CD4-positive, alpha-beta T cell treated with Interleukin-1 beta for 1 hour (primary cell): ENCODE measurements at places on chromosomes 3 and 15.

DNA sequence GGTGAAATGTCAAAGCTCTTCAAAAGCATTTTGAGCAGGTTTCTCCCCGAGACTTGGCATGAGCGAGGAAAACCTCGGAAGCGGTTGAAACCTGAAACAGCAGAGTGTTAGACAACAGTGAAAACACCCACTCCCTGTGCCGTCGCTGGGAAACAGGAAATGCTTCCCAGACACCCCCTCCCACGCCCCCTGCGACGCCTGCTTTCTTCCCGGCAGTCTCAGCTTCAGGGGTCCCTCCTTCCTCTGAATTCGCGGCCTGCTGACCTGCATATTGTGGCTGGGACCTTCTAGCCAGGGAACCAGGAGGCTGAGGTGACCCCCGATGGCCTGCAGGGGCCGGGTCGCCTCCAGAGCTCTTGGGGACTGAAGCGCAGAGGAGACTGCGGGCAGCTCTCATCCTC lies 250.6 kb upstream of the LYSMD4 start:
- DNase-seq, result no peak

- no peak for DNase-seq
These were observed 232.1 kb downstream of the IGSF11 start for GRCh38 chr3:118802325-118803095.

- DNase-seq, result peak; percentile 66
These were observed 836 bp upstream of the AKAP13 start for GRCh38 chr15:85379403-85380131.

DNA sequence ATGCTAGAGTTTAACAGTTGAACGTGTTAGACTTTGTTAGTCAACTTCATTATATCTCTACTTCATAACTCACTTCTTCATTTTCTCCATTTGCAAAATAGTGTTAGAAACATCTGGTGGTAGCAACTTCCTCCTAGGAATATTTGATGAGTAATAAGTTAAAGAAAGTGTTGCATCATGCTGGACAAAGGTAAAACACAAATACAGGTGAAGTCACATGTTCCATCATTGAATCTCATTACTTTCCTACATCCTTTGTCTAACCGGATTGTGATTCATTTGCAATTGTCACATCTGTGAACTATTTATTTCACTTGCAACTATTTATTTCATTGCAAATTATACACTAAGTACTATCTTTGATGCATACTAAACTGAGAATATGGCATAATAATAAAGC lies 186.5 kb downstream of the TUSC7 start:
- no peak for DNase-seq

DNA sequence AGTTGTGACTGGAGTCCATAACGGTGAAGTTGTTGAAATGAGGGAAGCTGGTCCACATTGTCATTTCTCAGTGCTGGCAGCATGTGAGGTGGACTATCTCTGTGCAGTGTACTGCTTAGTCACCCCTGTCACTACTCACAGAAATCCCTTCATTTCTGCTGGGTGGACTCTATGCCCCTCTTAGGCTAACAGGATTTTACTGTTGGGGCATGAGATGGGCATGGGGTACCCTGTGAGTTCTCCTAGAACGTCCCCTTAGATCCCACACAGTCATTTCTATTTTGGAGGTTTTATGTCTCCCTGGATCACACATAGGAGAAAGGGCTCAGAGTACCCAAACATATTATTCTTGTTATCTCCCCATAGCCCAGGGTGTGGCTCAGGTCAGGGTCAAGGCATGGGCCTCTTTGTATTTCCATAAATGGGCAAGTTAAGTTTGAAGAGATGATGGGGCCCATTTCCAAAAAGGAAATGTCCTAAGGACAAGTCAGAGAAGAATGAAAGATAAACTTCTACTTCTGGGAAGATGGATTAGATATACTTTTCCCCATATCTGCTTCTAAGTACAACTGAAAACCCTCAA lies 15.2 kb downstream of the P2RY1 start:
- no peak for DNase-seq

- DNase-seq, result no peak
These were observed 84.9 kb upstream of the BCL6 start for GRCh38 chr3:187830181-187830580.

DNA sequence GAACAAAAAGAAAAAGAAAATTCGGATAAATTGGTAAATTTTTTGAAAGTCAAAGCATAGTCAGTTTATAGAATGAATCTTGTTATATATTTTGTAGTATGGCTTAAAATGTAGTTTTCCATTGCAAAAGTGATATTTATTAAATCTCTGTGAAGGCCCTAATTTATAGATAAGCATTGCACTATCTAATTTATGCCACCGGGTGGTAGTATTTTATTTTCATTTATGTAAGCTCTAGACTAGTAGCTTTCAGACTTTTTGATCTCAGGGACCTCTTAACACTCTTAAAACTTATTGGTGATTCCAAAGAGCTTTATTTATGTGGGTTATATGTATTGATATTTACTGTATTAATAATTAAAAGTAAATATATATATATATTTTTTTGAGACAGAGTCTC lies 133.9 kb upstream of the LRRFIP2 start:
- DNase-seq, result peak; percentile 25

- DNase-seq, result no peak
These were observed 17.1 kb upstream of the CYP11A1 start for GRCh38 chr15:74384566-74384880.

DNA sequence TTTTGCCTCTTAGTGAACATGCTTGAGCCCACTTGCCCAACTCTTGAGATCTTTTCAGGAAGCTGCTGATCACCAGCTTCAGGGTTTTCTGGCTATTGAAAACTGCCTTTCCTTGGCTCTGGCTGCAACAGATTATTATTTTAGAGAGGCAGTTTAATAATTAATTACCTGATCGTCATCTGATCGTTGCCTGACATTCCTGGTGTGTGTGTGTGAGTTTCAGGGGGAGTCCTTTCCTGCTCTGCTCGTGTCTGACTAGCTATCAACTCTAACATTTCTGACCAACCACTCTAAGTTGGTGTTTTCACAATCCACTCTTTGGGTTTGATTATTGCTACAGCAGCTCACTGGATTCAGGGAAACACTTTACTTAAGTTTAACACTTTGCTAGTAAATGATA lies 84.3 kb upstream of the SPATA16 start:
- DNase-seq, result no peak

DNA sequence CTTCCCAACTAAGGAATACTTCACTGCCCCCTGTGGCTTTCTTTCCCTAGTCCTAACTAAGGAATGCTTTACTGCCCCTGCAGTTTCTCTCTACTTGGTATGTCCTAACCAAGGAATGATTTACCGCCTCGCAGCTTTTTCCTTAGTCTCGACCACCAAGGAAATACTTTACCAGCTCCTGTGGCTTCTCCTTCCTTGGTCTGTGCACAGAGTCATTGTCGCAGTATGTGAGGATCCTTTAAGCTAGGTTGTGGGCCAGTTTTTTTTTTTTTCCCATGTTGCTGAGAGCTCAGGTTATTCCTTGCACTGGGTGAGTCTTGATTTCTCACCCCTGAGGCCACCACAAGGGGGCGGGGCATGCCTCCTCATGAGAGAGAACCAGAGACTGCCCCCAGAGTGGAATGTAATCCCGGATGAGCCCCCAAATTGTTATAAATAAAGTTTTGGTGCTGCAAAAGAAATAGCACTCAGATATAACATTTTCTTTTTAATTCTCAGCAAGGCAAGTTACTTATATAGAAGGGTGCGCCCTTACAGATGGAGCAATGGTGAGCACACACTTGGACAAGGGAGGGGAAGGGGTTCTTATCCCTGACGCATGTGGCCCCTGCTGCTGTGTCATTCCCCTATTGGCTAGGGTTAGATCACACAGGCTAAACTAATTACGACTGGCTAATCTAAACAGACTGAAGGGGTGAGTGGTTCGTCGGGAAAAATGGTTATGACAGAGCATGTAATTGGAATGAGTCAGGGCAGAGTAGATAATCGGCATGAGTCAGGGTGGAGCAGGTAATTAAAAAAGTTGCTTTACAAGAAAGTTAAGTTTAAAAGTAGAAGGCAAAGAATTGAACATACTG lies 27.0 kb downstream of the NDUFB4 start:
- DNase-seq, result peak; percentile 13

DNA sequence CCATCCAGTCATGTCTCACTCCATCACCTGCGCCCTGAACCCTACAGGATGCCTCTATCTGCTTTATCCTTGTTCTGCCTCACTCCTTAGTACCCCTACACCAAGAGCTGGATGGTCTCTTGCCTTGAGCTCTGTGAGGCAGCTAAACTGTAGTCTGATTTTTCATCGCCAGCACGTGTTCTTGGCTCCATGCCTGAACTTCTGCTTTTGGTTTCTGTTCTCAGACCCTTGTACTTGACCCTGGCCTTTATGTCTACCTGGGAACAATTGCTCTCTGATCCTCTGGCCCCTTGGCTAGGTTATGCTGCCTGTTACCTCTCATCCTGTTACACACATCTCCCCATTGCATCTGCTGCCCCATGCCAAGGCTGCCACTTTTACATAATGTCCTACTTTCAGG lies 318.0 kb upstream of the LMCD1 start:
- DNase-seq, result no peak

GRCh38 chr3:171790574-171790897 lies 19.7 kb downstream of the PLD1 start:
- DNase-seq, result no peak

DNA sequence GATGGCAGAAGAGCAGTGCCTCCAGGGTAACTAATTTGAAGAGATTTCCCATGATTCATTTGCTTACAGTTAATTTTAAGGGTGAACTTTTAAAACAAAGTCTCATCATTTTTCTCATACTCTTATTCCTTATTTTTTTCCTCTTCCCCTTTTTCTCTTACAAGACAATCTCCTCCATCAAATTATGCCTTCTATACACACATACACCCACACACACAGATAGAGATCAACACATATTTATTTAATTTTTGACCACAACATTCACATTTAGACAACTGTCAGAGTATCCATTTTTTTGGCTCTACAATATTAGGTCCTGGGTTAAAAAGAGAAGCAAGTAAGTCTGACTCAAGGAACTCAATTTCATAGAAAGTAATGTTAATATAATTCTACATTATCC lies 37.6 kb downstream of the AAGAB start:
- no peak for DNase-seq

GRCh38 chr3:124584552-124585391 lies 145.5 kb upstream of the UMPS start:
- peak; percentile 25 for DNase-seq

- no peak for DNase-seq
These were observed 25.7 kb downstream of the DNAH12 start for GRCh38 chr3:57518276-57518915.

GRCh38 chr3:38163841-38164642 lies 1.3 kb upstream of the OXSR1 start:
- DNase-seq, result no peak

DNA sequence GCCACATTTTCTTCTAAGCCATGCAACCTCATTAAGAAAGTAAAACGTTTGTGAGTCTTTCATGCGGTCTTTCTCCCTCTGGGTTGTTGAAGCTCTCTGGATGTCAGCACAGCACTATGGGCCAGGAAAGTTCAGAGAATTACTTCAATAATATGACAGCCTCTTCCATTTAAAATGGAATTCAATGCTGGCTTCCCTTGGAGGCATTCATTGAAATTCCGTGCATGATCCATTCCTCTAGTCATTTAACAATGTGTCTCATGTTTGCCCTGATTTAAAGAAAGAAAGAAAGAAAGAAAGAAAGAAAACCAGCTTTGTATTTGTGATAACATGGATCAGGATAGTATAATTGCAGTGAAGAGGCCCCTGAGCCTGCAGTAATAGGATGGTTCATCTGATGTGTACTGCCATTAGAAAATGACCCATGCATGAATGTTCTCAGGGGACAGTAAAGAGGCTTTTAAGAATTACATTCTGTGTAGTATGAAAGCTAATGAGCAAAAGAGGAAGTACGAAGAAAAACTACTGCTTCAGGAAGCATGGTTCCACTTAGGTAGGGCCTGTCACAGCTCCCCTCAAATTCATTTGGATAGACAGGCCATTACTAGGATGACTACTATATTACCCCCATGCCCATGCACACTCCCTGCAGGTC lies 146.0 kb downstream of the ARPP21 start:
- no peak for DNase-seq

DNA sequence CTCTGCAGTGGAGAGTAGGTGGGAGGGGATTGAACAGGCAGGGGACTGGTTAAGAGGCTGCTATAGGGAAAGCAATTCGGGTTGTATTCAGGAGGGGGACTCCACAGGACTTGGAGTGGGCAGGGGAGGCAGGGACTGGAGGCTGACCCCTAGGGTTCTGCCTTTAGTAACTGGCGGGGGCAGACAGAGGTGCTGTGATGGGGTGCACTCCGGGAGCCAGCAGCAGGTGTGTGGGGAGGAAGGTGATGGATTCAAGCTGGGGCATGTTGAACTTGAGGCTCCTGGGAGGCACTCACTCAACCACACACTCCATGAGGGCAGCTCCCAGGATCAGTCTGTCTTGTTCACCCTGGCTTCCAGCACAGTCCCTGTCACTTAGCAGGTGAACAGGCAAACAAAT lies 12.5 kb downstream of the CAND2 start:
- DNase-seq, result no peak

DNA sequence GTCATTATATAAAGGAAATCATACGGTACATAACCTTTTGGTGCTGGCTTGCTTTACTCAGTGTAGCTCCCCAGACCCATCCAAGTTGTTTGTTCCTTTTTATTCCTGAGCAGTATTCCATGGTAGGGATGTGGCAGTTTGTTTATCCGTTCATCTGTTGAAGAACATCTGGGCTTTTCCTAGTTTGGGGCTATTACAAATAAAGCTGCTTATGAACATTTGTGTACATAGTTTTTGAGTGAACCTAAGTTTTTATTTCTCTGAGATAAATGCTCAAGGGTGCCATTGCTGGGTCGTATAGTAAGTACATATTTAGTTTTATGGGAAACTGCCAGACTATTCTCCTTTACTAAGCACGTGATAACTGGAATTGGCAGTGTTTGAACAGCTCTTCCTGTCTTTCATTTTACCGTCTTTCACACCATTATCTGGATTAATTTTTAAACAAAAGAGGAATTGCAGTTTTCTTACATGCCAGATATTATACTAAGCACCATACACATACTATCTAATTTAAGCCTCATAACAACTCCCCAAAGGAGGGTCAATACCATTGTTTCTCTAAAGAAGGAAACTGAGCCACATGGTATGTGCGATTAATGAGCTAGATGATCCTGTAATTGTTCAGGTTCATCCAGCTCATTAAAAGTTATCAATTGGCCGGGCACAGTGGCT lies 85.6 kb downstream of the PTPRG start:
- no peak for DNase-seq

- no peak for DNase-seq
These were observed 109.3 kb downstream of the GMPS start for GRCh38 chr3:155979746-155980145.
